Hippocampal formation (tissue), 2 donors: ENCODE measurements at places on chromosomes 1 and 21.

DNA sequence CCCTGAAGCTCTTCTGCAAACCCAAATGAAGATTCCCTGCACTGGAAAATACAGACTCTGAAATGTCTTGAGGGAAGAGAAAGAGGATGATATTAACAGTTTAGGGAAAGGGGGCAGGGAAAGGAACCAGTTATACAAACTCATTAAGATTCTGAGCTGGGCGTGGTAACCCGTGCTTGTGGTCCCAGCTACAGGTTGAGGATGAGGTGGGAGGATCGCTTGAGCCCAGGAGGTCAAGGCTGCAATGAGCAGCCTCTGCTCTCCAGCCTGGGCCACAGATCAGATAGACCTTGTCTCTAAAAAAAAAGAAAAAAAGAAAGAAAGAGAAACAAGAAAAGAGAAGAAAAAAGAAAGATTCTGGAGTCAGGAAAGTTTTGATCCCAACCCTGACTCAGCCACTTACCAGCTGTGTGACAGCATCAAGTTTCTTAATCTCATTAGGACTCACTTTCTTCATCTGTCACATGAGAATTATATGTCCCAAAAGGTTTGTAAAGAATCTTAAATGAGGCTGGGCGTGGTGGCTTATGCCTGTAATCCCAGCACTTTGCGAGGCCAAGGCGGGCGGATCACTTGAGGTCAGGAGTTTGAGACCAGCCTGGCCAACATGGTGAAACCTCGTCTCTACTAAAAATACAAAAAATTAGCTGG is 53.9 kb downstream of the OPTC start:
- no peak for DNase-seq

DNA sequence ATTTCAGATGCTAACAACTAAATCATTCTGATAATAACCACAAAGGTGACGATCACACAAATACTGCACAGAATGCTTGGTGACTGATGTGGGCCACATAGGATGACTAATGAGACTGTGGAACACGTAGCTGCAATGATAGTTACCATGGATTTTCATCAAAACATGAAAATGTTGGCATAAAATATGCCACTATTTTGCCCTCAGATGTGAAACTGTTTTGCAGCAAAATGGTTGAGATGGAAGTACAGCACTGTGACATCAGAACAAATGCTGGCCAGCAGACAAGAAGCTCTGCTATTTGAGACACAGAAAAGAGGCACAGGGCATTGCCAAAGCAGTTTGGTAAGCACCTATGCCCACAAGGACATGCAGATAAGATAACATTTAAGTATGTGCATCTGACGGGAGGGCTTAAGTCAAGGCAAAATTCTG is 83.8 kb downstream of the NIBAN1 start:
- DNase-seq, result no peak

DNA sequence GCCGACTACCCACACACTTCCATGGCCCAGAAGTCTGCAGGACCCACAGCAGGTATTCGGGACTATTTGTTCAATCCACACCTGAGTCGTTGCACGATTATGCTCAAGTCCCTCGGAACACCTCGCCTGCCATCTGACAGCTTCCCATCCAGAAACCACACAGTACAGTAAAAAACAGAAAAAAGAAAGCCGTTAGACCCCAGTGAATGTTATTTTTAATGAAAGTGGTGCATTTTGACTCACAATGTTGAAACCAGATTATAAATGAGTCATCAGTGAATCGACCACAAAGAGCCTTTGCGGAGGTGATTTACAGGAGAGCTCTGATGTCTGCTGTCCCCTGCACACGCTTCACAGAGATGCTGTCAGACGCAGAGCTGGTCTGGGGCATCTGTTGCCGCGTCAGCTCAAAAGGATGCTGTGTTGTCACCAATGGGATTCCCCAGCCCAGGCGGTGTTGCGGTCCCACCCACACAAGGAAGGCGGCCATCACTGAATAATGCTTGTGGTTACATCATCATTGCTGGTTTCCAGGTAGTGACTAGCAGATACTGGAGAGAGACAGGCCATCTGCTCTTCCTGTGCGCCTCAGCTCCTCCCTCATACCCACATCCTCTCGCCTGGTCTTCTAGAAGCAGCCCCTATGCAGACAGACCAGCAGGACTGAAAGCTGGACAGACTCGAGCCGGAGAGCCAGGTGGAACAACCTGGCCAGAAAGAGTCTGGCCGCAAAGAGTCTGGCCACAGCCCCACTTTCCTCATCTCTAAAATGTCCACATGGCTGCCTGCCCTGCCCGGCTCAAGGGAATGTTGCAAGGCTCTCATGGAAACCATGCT is 116.8 kb downstream of the TOMM20 start:
- no peak for DNase-seq

GRCh38 chr1:201264072-201264471 is 19.2 kb upstream of the PKP1 start:
- no peak for DNase-seq

GRCh38 chr1:47993416-47993740 is 3.8 kb downstream of the TRABD2B start:
- no peak for DNase-seq

GRCh38 chr1:93518516-93518915 is 70.6 kb downstream of the FNBP1L start:
- DNase-seq, result no peak

DNA sequence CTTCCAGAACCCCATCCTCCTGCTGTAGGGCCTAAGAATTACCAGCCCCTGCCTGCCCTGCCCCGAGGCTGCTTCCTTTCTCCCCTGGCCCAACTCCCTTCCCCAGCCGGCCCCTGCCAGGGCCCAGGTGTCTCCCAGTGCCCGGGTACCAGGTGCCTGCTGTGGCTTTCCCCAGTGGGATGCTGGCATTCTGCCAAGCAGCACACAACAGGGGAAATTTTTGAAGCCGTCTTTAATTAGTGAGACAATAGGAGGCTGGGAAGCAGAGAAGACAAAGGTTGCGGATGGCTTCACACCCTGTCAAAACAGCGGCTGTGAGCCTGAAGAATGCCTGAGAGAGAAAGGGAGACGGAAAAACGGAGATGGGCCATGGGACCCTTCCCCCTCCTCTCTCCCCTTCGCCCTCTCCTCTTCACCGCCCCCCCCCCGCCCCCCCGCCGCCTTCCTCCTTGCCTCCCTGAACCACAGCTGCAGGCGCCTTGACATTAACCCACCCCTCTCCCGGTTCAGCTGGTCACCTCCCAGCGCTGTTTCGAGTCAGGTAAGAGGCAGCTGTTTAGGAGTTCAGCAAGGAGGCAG is 33.6 kb downstream of the LRRN2 start:
- DNase-seq, result no peak

- no peak for DNase-seq
These were observed 52.0 kb downstream of the NBPF6 start for GRCh38 chr1:108502138-108502537.

DNA sequence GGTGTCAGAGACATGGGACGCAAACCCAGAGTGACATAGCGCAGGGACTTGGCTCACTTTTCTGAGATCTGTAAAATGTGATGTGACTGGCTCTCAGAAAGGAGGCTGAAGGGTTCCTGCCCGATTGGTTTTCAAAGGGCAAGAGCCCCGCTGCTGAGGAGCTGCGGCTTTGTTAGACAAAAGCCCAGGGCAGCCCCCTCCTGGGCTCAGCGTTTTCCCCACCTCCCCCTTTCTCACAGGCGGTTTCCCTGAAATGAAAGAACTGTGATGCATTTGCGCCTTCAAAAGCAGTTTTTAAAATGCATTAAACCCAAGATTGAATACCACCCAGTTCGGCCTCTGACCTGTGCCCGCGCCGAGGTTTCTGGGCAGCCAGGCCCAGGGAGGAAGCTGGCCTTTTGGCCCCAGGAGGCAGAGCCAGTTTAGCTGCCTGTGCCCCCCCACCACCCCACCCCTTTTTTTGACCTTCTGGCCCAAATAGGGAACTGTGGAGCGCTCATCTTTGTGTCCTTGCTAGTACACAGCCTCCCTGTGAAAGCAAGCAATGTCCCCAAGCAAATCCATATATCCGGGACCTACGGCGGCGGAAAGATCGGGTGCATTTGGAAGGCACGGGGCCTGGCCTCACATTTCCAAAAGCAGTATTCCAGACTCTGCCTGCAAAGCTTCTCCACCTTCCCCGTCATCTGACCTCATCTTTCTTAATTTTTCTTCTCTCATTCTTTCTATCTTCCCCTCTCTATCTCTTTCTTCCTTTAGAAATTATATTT is 28.6 kb downstream of the CD247 start:
- no peak for DNase-seq

DNA sequence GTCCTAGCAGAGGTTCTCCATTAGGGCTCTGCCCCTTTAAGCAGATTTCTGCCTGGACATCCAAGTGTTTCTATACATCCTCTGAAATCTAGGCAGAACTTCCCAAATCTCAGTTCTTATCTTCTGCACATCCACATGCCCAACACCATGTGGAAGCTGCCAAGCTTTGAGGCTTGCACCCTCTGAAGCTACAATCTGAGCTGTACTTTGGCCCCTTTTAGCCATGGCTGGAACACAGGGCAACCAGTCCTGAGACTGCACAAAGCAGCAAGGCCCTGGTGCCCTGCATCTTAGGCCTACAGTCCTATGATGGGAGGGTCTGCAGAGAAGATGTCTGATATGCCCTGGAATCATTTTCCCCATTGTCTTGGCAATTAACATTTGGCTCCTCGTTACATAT is 8.0 kb downstream of the HAO2 start:
- DNase-seq, result no peak

DNA sequence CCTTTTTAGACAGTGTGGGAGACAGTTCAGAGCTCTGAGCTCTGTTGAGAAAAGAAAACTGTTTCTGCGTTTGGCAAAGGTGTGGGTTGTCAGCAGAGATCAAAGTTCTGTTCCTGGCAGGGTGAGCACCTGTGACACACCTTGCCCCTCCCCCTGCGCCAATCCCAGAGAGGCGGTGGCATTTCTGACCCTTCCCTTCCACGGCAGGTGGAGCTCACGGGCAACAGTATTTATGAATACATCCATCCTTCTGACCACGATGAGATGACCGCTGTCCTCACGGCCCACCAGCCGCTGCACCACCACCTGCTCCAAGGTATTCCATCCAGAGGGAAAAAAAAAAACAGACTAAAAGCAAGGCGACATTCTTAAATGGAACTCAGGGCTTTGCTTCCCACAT is 20.7 kb downstream of the SIM2 start:
- no peak for DNase-seq

- no peak for DNase-seq
These were observed 9.2 kb upstream of the KCNQ4 start for GRCh38 chr1:40774266-40774998.

GRCh38 chr1:29736582-29737188 is 500.4 kb downstream of the PTPRU start:
- no peak for DNase-seq

DNA sequence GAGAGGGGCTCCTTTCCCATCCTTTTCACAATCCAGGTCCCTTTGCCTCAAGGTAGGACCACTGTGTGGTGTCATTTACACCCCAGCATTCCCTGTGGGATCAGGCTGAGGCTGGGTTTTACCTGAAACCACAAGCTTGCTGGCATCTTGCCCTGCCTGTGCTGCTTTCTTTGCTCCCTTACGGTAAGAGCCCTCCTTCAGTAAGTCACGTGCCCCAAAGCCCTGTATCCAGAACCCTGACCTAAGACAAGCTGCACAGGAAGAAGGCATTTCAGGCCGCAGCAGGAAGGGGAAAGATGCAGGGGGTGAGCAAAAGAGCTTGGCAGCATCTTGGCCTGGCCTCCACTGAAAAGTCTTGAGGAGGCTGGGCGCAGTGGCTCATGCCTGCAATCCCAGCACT is 58.4 kb downstream of the KLHDC7A start:
- DNase-seq, result no peak

DNA sequence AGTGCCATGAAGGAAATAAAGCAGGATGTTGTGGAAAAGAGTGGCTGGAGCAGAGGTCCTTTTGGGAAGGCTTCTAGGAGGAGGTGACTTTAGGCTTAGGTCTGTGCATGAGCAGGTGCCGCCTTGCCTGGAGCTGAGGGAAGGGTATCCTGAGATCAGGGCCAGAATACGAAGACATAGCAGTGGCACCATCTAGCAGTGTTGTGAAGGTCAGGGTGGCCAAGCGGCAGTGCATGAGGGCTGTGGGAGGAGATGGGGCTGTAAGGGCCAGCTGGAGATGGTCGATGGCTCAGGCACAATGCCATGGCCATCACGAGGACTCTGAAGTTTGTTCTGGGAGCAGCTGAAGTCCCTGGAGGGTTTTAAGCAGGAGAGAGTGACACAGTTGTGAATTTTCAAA is 219.5 kb downstream of the PTPRU start:
- DNase-seq, result no peak

GRCh38 chr1:204923201-204923600 is 52.5 kb downstream of the NFASC start:
- DNase-seq, result no peak

DNA sequence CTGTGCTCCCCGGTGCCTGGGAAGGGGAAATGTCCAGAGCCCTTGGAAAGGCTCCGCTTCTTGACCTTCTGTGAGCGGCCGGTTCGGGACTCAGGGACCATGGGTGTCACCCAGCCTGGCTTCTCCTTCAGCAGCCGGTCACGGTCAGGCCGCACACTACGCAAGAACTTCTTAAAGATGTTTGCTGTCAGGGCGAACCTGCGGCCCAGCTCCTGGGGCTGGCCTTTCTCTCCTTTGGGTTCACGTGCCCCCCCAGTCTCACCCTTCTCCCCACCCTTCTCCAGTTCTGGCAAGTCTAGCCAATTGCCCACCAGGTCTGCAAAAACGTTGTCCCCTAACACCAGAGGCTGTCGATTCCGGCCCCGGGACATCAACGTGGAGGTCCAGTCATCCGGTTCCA is 12.1 kb downstream of the INKA2 start:
- no peak for DNase-seq

GRCh38 chr1:59171788-59172187 is 125.1 kb upstream of the FGGY start:
- DNase-seq, result no peak

DNA sequence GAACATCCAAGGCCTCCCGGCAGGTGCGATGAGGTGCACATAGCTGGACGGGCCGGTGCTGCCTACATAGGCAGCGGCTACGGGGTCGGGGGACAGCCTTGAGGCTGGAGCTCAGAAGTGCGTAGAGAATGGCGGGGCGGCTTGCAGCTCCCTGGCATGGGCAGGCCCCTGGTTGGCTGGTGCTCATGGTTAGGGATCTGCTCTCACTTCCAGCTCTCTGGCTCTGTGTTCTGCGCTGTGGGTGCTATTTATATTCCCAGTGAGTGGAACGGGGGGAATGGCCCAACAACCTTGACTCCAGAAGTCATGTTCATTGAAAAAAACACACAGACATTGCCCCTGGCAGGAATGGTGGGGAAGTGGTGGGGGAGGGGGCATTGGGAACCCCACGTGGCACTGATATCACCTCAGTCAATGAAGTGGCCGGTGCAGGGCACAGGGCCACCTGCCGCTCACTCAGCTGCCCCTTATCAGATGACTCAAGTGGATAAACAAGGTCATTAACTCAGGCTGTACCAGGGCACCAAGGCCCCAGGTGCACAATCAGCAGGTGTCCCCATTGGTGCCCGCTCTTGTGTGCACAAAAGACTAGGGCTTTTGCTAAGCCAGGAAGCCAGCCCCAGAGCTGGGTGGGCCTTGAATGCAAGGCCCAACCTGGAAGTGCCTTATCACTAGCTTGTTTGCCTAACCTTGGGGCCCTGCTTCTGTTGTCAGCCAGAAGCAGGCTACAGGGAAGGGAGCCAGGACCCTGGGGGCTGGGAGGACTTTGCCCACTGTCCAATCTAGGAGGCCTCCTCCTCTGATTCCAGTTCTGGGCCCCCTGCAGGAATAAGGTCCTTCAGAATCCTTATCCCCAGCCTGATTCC is at the start of gene NR0B2:
TSS of gene NR0B2 (minus strand) at position 222 of the 866 bp plus-strand sequence. CDS start at position 187, 35 bp downstream.
- no peak for DNase-seq
